ENCODE measurements at places on chromosomes 5 and 9.

DNA sequence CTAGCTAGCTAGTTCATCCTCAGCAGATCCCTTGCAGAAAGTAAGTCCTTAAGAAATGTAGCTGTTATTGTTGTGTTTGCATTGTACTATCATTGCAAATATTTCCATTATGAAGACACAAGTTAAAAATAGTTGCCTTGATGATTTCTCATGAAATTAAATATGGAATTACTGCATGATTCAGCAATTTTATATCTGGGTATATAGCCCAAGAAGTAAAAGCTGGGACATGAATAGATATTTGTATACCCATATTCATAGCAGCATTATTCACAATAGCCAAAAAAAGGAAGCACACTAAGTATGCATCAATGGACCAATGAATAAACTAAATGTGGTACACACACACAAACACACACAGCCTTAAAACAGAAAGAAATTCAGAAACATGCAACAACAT is 6.8 kb downstream of the IFNB1 start:
- no peak for DNase-seq

DNA sequence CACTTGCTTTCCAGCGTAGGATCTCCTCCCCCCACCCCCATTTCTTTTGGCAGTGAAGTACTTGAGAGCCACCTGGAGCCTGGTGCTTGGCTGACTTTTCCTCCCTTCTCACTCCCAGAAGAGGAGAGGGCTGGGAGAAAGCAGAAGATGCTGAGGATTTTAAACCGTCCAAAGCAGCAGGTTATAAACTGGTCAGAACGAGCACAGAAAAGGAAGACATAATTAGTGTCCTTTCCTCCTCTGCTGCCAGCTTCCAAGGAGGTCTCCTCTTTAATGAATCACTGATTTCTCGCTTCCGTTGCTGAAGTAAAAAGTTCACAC is 563 bp upstream of the FGF10 start:
- no peak for DNase-seq

DNA sequence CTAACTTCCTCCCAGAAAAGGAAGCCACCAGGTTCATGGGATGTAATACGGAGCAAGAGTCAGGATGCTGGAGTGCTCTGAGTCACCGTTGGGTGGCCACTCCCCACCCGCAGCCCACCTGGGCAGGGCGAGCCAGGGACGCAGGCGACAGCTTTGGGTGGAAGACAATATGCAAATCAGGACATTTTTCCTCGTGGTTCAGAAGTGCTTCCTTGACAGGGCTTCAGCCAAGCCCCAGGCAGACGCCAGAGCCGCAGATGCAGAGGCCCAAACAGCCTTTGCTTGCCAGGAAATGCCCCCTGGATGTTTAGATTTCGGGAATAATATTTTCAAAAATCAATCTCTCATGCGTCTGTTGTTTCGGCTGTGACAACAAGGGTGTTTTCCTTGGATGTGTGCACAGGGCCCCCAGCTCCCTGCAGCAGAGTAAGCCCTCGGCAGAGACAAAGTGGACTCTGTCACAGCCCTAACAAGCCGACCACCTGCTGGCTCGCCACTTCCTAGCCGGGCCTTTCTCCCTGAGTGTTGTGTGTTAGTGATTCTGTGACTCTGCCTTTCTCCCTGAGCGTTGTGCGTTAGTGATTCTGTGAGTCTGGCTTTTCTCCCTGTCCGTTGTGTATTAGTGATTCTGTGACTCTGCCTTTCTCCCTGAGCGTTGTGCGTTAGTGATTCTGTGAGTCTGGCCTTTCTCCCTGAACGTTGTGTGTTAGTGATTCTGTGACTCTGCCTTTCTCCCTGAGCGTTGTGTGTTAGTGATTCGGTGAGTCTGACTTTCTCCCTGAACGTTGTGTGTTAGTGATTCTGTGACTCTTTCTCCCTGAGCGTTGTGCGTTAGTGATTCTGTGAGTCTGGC is 11.8 kb upstream of the SLC9A3 start:
- DNase-seq = no peak

DNA sequence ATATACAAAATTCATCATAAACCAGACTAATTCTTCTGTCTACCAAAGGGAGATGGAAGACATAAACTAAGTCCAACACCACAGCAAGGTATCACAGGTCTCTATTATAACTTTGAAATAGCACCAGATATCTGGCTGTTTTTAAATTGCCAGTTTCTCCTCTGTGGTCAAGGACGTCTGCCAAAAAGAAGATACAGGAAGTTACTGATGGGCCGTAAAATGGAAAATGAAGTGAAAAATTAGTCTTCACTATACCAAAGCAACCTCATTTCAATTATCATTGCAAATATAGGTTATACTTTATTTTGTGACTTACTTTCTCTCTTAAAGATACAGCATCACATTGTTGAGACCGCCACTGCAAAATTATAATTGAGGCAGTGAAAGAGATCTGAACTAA is 225.5 kb downstream of the NDUFS4 start:
- no peak for DNase-seq
